ENCODE measurements at places on chromosomes 3 and 15. TPM values are rescaled to one million over a fixed set of nuclear protein-coding genes. Genes with fewer than 3 reads are reported as not detected.
A peak's percentile ranks its signal among the peaks of the same experiment; 100 is the strongest.

DNA sequence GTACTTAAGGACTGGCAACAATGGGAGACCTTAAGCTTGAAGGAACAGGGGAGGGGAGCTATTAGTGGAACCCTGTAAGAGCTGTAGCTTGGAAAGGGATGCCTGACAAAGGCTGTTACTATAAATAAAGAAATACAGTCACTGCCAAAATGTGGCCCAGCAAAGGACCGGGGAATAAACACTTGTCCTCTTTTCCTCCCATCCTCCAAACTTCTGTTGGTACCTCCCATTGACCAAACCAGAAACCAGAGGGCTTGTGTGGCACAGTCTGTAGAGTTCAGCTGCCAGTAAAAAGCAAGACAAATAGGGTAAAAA is 25.1 kb upstream of the TCF12 start:
- DNase-seq: no peak

GRCh38 chr3:21979706-21980105 is 228.7 kb upstream of the ZNF385D start:
- DNase-seq: no peak

DNA sequence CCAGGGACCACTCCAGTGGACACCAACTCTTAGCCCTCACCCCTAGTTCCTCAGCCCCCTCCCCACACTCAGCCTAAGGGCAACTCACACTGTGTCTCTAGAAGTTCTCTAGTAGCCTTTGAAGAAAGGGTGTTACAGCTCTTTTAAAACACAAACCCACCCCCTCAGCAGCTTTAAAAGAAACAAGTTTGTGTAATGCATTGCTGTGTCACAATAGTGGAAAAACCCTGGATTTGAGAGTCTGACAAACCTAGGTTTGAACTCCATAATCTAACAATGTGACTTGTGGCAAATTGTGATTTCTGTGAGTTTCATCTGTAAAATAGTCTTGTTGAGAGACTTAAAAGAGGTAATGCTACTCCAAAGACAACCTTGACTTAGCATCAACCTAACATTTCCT is 54.0 kb downstream of the PLCH1 start:
- DNase-seq: no peak

DNA sequence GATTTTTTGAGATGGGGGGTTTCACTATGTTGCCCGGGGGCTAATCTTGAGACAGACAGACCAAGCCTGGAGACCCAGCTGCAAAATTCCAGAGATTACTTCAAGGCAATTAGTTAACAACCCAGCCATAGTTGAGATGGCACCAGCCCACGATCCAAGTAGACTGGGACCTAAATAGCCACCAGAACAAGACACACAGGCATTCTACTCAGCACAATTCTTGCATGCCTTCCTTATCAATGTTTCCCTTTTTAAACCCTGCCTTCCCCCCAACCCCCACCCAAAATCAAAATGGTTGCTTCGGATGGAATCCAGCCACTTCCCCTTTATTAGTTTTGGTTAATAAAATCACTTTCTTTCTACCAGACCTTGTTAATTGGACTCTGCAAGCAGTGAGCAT is 28.6 kb downstream of the FAM240A start:
- DNase-seq: no peak

DNA sequence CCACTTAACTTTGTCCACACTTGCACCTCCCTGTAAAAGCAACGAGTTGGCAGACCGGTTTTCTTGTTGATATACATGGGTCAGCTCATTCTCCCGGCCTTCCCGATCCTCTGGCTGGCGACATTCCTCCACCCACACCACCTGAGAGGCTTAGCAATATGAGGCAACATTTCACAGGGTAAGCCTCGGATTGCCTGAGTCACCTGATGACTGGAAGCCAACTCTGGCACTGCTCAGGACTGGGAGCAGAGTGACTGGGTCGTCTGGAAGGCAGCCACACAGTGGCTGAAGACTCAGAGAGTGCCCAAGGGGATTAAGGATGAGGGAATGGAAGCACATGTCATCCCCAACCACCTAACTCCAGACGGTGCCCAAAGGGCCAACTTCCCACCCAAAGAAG is 9.8 kb downstream of the HOMER2 start:
- no peak for DNase-seq

DNA sequence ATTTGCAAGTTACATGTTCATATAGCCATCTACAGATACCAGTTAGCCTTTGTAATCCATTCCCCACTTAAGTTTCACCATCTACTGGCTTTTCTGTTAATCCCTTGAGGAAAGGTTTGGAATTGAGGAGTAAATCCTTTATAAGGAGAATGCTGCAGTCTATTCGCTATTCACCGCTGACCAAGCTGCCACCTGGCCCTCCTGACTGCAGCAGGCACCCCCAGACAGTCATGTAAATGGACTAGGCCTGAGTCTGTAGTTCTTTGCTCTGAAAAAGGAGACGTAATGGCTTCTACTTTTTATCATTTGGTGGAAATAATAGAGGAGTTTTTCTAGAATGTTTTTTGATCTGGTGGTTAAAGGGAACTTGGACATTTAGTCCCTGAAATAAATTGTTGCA is 3.2 kb downstream of the HIGD2B start:
- no peak for DNase-seq

- DNase-seq: no peak
Measured at GRCh38 chr15:75364881-75365280, 3.5 kb downstream of the MAN2C1 start.

DNA sequence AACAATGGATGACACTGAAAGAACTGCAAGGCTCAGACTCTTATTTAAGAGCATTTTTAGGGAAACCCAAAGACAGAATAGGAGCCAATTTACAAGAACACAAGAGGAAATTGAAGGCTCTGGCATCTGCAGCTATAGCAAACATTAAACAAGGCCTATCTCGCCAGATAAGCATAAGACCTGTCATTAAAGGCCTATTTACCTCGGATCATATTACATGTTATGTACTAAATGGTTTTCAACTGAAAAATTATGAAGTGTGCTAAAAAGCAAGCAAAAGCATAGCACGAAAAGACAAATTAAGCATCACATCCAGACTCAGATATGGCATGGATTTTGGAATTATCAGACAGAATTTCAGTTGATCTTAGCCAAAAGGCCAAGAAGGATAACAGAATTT is 617.1 kb downstream of the SQOR start:
- DNase-seq: no peak

GRCh38 chr15:80568298-80568697 is 126.8 kb upstream of the ABHD17C start:
- DNase-seq: no peak

GRCh38 chr3:152399374-152399773 is 130.6 kb downstream of the MBNL1 start:
- no peak for DNase-seq

DNA sequence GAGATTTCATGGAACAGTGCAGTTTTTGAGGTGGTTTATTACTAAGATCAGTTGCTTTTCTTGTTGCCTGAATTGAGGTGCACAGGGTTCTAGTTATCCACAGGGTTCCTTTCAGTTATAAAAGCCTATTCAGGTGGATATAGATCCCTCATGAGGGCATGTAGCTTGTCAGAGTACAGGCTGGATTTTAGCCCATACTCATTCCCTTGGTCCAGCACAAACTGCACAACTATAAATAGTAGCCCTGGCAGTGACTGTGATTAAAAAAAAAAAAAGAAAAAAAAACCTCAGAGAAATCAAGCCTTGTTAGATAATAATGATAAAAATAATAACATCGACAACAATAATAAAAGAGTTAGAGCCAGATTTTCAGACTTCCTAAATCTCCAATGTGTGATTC is 154.3 kb downstream of the ZBBX start:
- DNase-seq: no peak

DNA sequence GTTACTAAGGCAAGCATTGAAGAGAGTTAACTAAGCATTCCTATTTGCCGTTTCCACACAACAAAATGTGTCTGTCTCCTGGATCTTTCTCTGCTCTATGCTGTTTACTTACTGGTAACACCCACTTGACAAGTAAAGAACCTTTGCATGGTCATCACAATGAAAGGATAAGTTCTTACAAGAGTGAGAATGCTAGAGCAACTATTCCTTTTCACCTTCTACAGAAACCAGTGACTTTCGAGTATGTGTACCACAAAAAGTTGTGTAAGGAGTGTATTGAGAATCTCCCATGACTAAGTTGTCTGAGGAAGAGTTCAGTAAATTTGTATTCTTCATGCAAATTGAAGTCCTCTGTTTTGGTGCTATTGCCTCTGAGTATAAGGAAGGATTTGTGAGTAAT is 10.8 kb downstream of the TIPARP start:
- DNase-seq: no peak

GRCh38 chr3:58670506-58671135 is 4.0 kb upstream of the FAM3D start:
- DNase-seq: no peak

- DNase-seq: no peak
Measured at GRCh38 chr15:71489570-71489969, 320.8 kb upstream of the NR2E3 start.

DNA sequence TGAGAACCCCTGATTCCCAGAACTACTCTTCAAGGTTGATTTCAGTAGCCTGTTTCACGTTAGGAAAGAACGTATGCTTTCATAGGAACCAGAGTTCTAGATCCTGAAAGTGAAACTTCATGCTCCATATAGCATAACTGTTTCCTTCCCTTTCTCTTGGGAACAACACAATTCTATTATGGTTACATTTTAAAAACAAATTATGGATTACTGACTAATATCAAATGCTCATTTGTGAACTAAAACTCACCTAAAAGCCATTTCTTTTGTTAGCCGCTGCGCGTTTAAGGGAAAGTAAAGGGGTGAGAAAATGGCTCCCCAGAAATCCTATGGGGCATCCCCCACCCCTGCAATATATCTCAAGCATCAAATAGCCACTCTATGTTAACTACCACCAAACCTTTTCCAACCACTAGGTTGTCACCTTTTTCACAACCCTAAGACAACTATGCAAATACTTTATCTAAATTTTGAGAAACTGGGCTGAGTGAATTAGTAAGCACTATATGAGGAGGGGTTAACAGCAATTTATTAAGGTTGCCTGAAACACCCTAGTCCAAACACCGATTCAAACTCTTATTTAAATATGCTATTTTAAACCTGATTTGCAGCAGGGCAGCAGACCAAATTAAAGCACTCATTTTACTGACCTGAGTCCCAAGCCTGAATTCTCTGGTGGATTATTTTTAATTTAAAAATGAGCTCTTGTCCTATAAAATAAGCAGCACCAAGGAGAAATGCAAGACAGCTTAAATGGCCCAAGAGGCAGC is 2.4 kb downstream of the SIAH2 start:
- peak; percentile 79 for DNase-seq

DNA sequence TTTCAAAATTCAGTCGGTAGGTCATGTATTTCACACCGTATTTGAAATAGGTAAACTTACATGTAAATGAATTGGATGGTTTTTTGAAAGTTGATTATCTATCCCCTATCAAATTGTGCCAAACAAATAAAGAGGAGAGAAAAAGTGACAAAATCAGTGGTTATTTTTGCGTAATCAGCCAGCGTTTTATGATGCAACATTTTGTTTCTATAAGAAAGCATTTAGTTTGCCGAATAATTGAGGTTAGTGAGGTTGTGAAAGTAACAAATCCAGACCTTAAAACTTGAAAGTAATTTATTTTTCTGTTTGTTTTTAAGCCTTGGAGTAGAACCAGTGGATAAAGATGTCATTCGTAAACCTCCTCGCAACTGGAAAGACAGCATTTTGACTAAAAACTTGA is 29.3 kb downstream of the ASTE1 start:
- no peak for DNase-seq

DNA sequence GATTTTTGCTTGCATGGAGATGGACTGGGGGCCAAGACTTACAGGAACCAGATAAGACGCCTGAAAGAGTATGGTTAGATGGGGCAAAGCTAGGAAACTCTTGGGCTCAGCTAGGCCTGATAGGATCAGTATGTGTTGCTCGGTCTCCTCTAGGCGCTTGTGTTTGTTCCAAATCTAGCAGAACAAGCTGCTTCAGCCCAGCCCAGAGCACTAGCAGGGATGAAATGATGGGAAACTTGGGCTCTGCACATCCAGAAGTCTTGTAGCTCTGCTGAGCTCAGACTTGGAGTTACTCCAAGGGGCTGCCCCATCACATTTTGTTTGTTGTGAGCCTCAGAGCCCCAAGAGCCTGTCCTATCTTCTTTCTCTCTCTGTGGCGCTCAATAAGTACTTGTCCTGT is 34.7 kb downstream of the FOXL2 start:
- no peak for DNase-seq

GRCh38 chr15:39936681-39937080 is 2.8 kb downstream of the EIF2AK4 start:
- DNase-seq: no peak

GRCh38 chr3:55968331-55968730 is 481.2 kb upstream of the WNT5A start:
- no peak for DNase-seq

- DNase-seq: peak; percentile 89
Measured at GRCh38 chr3:127544192-127544802, 46.2 kb downstream of the TPRA1 start.

- DNase-seq: no peak
Measured at GRCh38 chr15:52251144-52251860, 44.3 kb downstream of the MYO5C start.

GRCh38 chr3:14899993-14900618 is 47.3 kb upstream of the NR2C2 start:
- DNase-seq: no peak

- peak; percentile 78 for DNase-seq
Measured at GRCh38 chr15:59532770-59533379, 78.7 kb upstream of the GCNT3 start.

DNA sequence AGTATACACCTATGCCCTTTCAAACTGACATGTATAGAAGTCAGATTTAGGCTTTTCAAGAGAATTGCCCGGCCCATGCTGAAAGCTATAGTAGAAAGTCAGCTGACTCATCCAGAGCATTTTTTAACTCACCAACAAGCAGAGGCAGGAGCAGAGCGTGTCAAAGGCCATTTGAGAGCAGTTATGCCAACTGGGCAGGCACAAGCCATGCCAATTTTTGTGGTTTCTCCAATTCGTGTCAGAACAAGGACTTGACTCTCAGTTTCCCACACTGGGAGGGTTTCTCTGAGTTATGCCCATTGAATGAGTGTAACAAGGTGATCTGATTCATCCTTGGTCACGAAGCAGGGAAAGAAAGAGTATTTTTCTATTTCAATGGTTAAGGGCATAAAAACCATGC is 403.3 kb upstream of the THBS1 start:
- peak; percentile 35 for DNase-seq

GRCh38 chr15:60829416-60829815 is 350.5 kb upstream of the ICE2 start:
- DNase-seq: no peak

- peak; percentile 89 for DNase-seq
Measured at GRCh38 chr3:42501681-42502428, 588 bp upstream of the VIPR1 start.

- no peak for DNase-seq
Measured at GRCh38 chr3:14523792-14524191, 16.4 kb downstream of the GRIP2 start.

The C2CD4B gene
- 0.58 TPM for total RNA-seq

The LRRIQ4 gene
- total RNA-seq: 0.09 TPM

The ROBO1 gene
- 0.05 TPM for total RNA-seq

The HDC gene
- 2.7 TPM for total RNA-seq

The ATP13A5 gene
- not detected for total RNA-seq

The ZNF662 gene
- 0.12 TPM for total RNA-seq

The CFAP20DC gene
- 0.98 TPM for total RNA-seq

The TIMP4 gene
- total RNA-seq: 0.19 TPM

The SPATA12 gene
- total RNA-seq: not detected

The XCR1 gene
- total RNA-seq: 0.05 TPM

The DLL4 gene
- 0.33 TPM for total RNA-seq

The EOMES gene
- 7.4 TPM for total RNA-seq

The NOX5 gene
- not detected for total RNA-seq

The LRRC2 gene
- not detected for total RNA-seq

The GPR62 gene
- not detected for total RNA-seq

The RBP2 gene
- total RNA-seq: not detected

Measured in activated CD4-positive, alpha-beta T cell treated with anti-CD3 and anti-CD28 coated beads, Interleukin-2, amount 10 ng/mL, durations not matched to agents 24 days and 14 days (primary cell).